ENCODE measurements at places on chromosomes 12 and 14.
A peak's percentile ranks its signal among the peaks of the same experiment; 100 is the strongest.

DNA sequence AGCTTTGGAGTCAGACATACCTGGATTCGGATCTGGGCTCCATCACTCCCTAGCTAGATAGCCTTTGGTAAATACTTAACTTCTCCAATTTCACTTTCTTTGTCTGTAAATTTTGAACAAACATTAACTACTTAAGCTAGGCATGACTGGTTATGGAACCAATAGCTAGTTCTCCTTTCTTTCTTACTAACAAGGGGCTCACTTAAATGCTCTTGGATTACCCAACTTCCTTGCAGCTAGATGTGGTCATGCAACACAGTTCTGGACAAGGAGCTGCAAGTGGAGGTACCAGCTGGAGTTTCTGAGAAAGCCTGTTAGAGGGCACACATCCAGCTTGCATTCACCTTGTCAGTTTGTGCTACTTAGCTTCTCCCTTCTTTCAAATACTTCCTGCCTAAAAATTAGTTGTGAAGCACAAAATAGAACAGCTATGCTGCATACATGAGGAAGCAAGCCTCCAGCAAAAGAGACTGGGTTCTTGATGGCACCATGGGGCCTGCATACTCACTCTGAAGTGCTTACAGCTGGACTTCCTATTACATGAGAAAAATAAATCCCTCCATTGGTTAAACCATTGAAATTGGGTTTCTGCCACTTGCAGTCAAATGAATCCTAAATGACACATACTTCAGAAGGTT is 210.1 kb upstream of the EEA1 start:
- DNase-seq: peak; percentile 65

DNA sequence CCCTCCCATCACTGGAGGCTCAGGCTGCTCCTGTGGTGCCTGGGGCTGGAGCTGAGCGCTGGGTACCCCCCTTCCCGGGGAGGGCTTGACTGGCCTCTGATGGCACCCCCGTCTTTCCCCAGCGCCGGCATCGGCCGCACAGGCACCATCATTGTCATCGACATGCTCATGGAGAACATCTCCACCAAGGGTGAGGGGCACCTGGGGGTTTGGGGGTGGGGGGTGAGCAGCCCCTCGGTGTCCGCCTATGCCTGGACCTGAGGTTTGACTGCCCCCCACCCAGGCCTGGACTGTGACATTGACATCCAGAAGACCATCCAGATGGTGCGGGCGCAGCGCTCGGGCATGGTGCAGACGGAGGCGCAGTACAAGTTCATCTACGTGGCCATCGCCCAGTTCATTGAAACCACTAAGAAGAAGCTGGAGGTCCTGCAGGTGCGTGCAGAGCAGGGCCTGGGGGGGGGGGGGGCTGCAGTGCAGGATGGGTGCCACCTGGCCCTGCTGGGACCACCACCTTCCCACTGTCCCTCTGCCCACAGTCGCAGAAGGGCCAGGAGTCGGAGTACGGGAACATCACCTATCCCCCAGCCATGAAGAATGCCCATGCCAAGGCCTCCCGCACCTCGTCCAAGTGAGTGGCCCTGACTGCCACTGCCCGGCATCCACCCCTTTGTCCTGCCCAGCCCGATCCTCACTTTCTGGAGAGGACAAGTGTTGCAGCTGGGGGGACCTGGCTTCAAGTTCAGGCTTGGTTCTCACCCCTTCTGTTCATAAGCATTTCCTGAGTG is 8.8 kb downstream of the PTPN6 start:
- DNase-seq: no peak

GRCh38 chr14:71070169-71070568 is 162.9 kb downstream of the PCNX1 start:
- no peak for DNase-seq

- no peak for DNase-seq
Measured at GRCh38 chr12:42187799-42188198, 43.1 kb upstream of the GXYLT1 start.

GRCh38 chr12:18472806-18473205 is 211.5 kb downstream of the PIK3C2G start:
- no peak for DNase-seq

GRCh38 chr12:55703901-55704761 is 3.6 kb downstream of the ITGA7 start:
- no peak for DNase-seq

GRCh38 chr12:121300083-121300819 is 3.7 kb upstream of the CAMKK2 start:
- no peak for DNase-seq

DNA sequence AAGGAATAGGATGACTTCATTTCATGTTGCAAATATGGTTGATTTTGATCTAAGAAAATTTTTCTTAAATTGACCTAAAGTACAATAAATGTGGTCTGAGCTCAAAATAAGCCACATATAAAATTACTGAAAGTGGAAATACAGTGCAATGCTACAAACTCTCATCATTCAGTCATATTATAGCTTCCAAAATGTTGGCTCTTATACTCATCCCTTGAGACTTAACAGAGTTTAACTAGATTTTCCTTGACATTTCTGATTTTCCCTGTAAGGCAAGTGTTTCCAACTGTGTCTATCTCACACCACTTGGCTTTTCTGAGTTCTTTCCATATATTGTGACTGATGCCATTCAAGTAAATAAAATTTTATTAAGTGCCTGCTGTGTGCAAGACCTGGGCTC is 123.7 kb upstream of the NTF3 start:
- no peak for DNase-seq

DNA sequence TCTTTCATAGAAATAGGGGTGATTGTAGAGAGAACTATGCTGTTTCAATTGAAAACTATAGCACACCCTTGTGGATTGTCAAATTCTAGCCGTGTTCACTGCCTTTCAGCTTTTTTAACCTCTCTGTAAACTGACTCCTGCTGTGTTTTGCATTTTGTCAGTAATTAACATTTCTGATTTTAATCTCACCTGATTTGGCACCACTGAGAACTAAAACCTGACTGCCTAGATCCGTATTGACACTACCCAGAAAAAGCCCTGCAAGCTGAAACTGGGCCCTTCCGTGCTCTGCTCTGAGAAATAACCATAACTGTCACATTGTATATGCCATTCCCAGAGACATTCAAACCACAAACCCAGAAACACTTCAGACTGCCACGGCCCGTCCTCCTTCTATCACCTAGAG is 26.6 kb upstream of the ETV6 start:
- DNase-seq: peak; percentile 27

GRCh38 chr12:105384916-105385535 is 54.5 kb downstream of the C12orf75 start:
- no peak for DNase-seq

GRCh38 chr12:87597114-87597513 is 432.1 kb downstream of the C12orf50 start:
- DNase-seq: no peak

DNA sequence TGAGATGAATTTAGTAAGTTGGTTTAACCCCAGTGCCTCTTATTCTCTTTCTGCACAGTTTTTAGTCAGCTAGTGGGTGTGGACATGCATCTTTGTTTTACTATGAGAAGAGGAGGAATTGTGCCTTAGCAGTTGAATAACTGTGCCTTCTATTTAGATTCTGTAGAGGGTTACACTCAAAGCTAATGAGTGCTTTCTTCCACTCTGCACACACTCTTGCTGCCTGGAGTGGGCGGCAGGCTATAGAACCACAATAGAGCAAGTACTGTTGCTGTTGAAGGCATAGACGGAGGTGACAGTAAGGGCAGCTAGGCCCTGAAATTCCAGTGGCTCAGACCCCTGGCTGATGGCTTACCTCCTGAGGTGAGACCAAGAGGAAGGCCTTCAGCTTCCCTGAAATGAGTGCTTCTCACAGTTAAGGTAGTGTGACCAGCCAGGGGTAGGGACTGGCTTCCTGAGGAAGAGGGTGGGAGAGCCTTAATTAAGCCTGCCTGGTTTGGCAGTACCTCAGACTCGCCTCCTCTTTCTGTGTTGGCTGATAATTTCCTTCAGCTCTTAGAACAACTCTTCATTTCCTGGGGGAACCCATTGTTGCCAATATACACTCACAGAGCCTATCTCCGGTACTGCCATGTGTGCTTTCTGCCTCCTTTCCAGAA is 24.7 kb downstream of the SUSD6 start:
- DNase-seq: peak; percentile 35

- peak; percentile 94 for DNase-seq
Measured at GRCh38 chr12:990661-991349, at the start of gene ERC1. TSS of gene ERC1 (plus strand) at chr12:991223. CDS start at chr12:1027904, 36,681 bp downstream.

DNA sequence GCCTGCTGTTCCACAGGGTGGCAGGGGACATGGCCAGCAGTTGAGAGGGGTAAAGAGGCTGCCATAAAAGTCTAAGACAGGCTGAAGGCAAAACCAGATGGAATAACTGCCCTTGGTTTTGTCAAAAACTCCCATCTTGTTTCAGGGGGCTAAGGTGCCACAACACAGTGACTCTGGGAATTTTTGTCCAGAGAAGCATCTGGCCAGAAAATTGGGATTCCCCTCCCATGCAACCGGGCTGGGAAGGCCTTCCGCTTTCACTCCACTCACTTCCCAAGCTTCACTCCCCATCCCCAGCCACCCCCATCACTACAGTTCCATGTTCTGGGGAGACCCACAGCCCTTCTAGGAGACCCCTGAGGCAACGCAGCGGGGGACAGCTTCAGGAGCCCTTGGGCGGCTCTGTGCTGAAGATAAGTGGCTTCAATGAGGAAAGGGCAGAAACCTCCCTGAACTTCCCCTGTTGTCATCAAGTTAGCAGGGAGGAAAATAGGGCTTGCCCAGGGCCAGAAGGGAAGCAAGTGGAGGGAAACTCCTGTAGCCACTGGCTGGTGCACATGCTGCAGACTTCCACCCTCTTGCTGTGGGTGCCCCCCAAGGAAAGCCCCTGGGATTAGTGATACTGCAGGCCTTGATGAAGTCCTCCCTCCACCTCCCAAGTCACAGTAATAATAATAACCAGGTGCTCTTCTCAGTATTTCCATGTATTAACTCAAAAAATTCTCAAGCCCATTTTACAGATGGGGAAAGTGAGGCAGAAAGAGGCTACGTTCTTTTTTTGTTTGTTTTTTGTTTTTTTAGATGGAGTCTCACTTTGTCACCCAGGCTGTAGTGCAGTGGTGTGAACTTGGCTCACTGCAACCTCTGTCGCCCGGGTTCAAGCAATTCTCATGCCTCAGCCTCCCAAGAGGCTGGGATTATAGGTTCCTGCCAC is 6.0 kb downstream of the TMEM229B start:
- no peak for DNase-seq

- DNase-seq: no peak
Measured at GRCh38 chr12:24679126-24679525, 269.8 kb downstream of the BCAT1 start.

- no peak for DNase-seq
Measured at GRCh38 chr12:131564845-131565244, 146.0 kb upstream of the SFSWAP start.

DNA sequence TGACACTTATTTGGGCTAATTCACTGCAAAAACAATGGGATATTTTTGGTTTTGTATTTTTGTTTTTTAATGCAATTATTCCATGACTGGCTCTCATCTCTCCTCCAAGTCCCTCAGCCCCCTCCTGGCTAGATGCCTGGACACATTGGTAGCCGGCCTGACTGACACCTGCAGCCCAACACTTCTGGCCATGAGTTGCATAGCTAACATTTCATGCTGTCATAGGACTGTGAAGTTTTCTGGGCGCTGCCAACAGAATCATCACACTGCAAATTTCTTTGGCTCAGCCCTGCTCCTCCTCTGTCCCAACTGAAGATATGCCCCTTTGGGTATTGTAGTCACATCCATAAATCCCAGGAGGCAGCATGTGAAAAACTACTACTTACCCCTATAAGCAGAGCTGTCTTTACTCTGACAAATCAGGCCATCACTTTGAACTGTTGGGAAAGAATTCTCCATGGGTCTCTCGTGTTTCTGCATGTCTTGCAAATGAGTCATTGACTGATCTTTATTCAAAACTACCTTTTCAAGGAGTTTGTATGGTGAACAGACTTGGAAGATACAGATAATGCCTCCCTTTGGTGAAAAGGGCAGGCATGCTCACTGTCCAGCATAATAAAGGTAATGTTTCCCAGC is 126.7 kb upstream of the LGR5 start:
- DNase-seq: no peak

DNA sequence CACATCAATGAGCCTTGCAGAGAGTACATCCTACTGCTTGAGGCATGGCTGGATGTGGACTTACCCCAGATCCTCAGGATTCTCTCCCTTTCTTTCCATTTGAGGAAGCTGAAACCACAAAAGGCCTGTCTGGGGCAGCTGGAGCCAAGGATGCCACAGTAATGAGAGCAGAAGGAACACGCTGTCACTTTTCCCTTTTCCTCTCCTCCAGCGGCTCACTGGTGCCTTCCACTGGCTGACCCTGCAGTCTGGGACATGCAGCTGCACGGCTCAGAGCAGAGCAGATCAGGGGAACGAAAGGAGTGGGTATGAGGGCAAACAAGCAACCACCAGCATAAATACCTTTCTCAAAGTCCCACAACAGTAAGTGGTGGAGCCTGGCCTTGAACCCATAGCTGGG is 78.2 kb downstream of the GAS2L3 start:
- no peak for DNase-seq

DNA sequence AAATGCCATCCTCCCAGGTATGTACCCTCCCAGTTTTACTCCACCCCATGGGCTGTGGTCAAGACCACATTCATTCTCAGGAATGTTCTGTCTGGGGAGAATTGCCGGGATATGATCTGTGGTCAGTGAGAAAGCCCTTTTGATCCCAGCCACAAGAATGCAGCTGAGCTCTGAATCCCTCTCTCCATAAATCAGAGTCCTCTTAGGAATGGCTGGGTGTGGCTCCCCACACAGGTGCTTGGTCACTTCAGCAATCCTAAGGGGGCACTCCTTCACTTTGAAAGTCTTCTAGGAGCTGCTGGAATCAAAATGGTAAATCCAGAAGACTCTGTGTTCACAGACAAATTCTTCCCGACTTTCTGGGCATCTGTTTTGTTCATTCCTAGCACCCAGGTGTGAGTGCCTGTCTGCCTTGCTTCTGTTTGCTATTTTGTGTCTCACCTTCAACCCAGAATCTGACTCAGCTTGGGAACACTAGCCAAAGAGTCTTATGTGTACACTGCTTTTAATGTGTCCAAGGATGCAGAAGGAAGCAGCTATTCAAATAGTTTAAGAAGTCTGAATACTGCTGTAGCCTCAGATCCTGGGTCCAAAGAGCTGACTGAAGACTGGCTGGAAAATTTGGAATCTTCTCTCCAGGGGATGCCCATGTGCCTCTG is 144.6 kb upstream of the CDKN3 start:
- DNase-seq: no peak

- no peak for DNase-seq
Measured at GRCh38 chr12:26302776-26303175, 107.4 kb downstream of the SSPN start.

DNA sequence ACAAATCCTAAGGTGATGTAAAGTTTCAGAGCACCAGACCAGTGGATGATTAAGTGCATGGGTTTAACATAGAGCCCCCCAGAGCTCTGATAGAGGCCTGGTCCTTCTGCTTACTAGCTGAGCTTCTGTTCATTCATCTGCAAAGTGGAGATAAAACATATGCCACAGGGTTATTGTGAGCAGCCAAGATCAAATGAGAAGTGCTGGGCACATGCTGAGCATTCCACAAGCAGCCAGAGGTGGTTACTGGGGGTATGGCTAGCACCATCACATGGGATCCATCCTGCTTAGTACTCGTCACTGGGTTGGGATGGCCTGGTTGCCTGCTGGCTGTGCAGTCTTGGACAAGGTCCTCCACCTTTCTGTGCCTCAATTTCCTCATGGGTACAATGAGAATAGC is 18.0 kb upstream of the SMUG1 start:
- no peak for DNase-seq

GRCh38 chr12:16421806-16422205 is 74.4 kb downstream of the MGST1 start:
- no peak for DNase-seq

GRCh38 chr14:53946404-53947093 is 10.1 kb downstream of the BMP4 start:
- DNase-seq: no peak

Measured in GM10248 (cell line).